ENCODE measurements at places on chromosomes 7 and 10.

- DNase-seq: peak; percentile 58
These were observed 9.0 kb downstream of the IQCE start for GRCh38 chr7:2567679-2568278.

DNA sequence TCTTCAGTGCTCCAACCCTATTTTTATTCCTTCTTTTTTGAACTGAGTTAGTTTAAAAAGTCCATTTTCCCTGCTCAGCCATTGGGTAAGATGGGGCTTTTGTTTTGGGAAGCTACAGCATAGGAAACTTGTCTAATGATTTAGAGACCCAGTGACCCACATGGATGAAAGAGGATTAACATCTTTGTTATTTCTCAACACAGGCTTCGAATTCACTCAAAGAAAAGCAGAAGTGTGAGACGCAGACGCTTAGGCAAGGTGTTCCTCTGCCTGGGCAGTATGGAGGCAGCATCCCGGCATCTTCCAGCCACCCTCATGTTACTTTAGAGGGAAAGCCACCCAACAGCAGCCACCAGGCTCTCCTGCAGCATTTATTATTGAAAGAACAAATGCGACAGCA lies 152.0 kb downstream of the HDAC9 start:
- DNase-seq: no peak

- DNase-seq: no peak
These were observed 48.6 kb downstream of the DGKI start for GRCh38 chr7:137798073-137798763.

DNA sequence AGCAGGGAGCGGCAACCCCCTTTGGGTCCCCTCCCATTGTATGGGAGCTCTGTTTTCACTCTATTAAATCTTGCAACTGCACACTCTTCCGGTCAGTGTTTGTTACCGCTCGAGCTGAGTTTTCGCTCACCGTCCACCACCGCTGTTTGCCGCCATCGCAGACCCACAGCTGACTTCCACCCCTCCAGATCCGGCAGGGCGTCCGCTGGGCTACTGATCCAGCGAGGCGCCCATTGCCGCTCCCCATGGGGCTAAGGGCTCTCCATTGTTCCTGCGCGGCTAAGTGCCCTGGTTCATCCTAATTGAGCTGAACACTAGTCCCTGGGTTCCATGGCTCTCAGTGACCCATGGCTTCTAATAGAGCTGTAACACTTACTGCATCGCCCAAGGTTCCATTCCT lies 115.6 kb upstream of the AUTS2 start:
- DNase-seq: no peak

DNA sequence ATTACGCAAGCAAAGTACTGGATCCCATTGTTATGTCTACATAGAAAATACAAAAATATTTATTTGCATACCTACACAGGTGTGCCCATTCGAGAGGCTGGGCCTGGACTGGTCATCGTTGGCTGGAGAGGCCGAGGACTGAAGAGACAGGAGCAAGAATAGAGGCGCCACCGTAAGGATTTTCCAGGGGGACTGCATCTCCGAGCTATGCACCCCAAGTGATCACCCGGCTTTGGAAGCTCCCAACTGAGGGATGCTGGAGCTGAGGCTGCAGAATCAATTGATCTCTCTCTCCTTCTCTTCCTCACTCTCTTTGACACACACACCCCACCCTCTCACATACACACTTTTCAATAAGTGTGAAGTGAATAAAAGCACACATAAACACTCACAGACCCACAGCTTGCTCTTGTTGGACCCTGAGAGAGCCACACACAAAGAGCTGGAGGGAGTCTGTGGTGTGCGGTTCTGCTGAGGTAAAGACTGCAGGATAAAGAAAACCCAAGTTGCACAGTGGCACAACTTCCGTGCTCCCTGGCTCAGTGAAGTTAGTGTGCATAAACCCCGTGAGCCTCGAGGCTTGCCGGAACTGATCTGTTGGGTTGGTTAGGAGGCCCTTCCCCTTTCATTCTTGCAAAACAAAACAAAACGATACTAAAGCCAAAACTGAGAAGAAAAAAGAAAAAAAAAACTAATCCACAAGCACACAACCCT lies at the start of gene AOAH:
TSS of gene AOAH (minus strand) at position 544 of the 714 bp plus-strand sequence. CDS start at position 198, 346 bp downstream.
- DNase-seq: no peak

DNA sequence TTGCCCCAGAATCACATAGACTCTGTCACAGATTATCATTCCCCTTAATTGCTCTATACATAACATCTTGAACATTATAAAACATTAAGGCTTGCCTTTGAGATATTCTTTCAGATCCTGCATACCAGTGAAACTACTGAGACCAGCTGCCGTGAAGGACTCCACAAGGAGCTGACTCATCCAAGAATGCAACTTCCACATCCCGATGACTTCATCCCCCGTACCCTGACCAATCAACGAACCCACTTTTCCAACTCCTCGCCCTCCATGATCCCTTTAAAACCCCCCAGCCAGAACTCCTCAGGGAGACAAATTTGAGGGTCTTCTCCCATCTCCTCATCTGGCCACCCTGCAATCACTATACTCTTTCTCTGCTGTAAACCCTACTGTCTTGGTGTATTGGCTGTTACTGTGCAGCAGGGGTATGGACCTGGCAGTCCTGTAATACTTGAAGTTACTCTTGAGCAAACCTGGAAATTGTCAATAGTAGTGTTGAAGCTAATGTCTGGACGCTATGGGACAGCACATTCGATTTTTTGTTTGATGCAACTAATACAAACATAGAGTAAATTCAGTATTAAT lies 49.8 kb downstream of the HTR5A start:
- no peak for DNase-seq

DNA sequence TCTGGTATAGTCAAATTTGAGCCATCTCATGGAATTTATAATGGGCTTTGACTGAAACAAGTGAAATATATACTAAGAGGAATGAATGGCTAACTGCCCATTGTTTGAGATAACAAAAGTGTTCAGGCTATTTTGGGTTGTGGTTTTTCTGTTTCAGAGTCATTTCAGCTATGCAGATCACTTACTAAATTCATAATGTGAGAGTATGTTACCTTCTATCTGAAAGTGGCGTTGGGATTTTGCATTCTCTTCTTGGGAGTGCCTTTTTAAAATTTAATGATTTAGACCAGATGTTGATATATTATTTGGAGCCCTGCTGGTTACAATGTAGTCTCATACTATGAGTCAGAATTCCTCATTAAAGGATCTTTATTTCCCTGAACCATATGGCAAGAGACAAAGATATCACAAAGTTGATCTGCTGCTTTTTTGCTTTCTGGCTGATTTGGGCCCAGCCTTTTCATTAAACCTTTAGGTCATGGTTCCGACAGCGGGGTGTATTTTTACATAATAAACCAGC lies 10.4 kb downstream of the VCL start:
- DNase-seq: peak; percentile 24

GRCh38 chr10:76111986-76112825 lies 680.8 kb downstream of the LRMDA start:
- no peak for DNase-seq

DNA sequence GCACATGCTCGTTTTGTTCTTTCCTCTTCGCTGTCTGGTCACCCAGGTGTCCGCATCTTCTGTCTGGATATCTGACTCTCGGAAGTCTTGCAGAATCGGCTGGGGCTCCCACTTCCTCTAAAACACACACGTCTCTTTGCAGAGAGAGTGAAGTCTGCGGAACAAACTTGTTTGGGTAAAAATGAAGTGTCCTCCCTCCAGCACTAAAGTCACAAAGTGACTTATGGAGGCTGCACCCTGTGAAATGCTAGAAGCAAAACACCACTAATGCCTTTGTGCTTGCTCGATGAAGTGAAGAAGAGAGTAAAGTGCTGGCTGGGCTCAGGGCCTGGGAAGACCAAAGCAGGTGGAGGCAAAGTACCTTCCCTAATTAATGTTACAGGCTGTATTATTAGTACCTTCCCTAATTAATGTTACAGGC lies 71.4 kb downstream of the FGFR2 start:
- no peak for DNase-seq

DNA sequence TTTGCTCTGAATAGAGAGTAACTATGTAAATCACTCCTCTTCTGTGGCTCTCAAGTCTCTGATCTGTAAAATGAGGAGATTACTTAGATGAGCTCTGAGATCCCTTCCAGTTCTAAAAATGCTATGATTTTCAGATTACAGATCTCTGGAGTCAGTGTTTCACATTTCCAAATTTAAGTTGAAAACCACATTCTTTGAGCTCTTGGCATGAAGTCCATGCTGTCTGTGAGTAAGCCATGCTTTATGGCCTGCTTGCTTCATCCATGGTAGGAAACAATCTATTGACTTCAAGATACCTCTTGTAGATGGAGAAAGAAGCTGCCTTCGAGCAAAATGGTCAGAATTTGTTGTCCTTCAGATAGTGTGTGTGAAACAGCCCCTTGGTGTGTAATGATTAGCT lies 64.9 kb downstream of the CELF2 start:
- no peak for DNase-seq

DNA sequence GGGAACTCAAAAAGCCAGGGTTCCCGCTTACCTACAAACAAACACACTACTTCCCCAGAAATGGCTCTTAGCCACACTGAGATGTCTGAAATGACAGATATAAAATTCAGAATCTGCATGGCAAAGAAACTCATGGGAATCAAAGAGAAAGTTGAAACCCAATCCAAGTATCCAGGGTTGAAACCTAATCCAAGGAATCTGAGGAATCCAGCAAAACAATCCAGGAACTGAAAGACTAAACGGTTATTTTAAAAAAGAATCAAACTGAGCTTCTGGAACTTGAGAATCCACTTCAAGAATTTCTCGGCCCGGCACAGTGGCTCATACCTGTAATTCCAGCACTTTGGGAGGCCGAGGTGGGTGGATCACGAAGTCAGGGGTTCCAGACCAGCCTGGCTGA lies 568.8 kb downstream of the POM121L12 start:
- DNase-seq: no peak

- DNase-seq: no peak
These were observed 150.4 kb downstream of the CXCL12 start for GRCh38 chr10:44234483-44234875.

DNA sequence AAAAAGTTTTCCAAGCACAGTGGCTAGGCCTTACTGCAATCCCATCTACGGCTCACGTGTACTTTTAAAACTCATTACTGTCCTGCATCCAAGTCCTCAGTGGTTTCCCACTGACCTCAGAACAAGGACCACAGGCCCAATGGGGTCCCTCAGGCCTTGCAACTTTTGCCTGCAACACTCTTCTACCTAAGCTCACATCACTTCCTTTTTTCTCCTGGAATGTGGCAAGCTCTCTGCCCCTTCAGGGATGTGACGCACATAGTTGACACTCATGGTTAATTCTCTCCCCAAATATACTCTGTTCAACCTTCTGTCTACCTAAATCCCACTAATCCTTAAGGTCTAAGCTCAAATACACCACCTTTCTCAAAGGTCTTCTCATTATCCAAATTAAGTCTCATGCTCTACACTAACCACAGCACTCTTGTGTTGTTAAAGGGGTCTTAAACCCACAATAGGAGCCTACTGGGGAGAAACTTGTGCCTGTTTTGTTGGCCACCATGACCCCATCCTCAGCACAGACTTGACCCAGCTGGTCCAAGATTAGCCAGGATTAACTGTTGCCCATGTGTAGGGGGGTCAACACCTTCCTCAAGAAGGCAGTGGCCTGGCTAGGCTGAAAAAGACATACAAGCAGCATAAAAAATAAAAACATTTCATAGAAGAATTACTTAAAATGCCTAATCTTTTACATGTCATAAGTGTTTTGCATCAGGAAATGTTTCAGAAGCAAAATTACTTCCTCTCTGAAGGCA lies 15.2 kb downstream of the HNRNPF start:
- no peak for DNase-seq

All from AG08396 (cell line).